ENCODE measurements at places on chromosomes 7 and 10. TPM values are rescaled to one million over a fixed set of nuclear protein-coding genes. Genes with fewer than 3 reads are reported as not detected.

The SPDYE8 gene
- not detected for total RNA-seq

The LOXL4 gene
- 22.6 TPM for total RNA-seq

The FRMD4A gene
- total RNA-seq: 21.3 TPM

The KEL gene
- total RNA-seq: 2.0 TPM

The NEUROD6 gene
- total RNA-seq: not detected

DNA sequence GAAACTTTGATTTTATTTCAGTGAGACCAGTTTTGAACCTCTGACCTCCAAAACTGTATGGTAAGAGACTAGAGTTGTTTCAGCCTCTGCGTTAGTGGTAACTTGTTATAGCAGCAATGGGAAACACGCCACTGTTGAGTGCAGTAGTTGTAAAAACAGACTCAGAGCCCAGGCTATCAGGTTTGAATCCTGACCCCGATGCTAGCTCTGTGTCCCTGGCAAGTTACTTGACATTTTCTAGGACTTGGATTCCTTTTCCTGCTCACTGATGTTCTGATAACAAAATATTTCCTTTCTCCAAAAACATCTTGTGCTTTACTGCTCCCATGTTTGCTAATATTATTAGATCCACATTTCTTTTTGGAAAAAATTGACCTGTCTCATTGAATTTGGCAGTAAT is 131.0 kb downstream of the PLXDC2 start:
- DNase-seq: no peak

- no peak for DNase-seq
Measured at GRCh38 chr7:21580073-21580521, 37.3 kb downstream of the DNAH11 start.

GRCh38 chr10:84524435-84524834 is 196.0 kb downstream of the CCSER2 start:
- DNase-seq: no peak

GRCh38 chr7:30974605-30975255 is 11.0 kb downstream of the GHRHR start:
- DNase-seq: peak; percentile 73

DNA sequence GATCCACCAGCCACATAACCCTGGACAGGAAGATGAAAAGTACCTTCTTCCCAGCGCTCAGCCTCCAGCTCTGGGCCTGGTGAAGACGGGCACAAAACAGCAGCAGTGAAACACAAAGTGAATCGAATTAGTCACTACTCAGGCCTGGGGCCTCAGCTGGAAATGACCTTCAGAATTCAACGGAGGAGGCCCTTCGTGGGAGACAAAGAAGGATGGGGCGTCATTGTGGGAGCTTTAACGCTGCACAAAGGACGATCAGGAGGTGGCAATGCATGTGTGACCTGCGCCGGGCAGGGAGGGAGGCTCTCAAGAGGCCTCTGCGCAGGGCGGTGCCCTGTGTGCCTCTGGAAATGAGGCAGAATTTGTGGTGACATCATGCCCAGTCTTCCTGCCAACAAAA is 161.9 kb downstream of the DNAJB6 start:
- no peak for DNase-seq

Data from right lobe of liver (tissue), 6 donors.